ENCODE measurements at places on chromosomes 4 and X.

GRCh38 chr4:8296491-8296890, 26.9 kb downstream of the HTRA3 start:
- DNase-seq = no peak

DNA sequence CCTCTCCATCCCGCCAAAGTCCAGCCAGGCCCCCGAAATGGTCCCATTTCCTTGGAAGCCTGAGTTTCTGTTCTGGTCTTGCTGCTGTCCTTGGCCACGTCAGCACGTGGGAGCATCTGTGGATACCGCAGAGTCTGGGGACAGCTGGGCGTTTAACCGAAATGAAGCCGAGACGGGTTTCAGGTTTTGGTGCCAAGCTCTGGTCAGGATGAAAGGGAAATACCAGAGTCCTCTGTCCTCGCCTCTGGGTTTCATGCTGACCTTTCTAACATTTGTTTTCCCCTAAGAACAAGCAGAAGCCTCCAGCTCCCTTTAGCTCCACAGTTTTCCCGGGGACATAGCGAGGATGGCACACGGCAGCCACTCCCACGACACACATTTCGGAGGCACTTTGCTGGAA, 19.7 kb downstream of the SHOX start:
- DNase-seq = no peak

GRCh38 chr4:89868999-89869589, 25.6 kb upstream of the MMRN1 start:
- DNase-seq = no peak

- no peak for DNase-seq
Measured at GRCh38 chr4:94897023-94897422, 139.3 kb downstream of the BMPR1B start.

DNA sequence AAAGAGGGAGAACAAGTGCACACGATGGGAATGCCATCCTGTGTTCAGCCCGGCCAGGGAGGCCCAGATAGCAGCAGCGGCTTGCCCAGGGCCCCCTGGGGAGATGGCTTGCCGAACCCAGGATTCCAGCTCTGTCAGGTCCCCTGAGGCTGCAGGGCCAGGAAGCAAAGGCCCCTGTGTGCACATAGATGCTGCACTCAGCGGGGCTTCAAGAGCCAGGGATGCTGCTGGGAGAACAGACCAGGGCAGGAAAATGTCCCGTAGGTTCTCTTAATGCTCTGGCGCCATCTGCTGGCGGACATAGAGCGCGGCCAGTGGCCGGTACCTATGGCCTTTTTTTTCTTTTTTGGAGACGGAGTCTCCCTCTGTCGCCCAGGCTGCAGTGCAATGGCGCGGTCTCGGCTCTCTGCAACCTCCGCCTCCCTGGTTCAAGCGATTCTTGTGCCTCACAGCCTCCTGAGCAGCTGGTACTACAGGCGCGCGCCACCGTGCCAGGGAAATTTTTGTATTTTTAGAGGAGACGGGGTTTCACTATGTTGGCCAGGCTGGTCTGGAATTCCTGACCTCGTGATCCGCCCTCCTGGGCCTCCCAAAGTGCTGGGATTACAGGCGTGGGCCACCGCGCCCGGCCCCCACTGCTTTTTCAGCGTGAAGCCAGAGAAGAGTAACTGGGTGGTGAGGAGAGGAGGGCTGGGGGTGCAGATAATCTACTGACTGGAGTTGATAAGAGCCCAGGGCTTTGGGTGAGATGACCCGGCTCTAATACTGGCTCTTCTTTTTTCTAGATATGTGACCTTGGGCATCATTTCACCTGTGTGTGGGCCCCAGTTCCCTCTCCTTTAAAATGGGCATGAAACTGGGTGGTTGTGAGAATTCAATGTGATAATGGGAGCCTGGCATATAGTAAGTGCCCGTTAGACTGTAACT, 22.5 kb downstream of the MED28 start:
- DNase-seq = peak; percentile 59

DNA sequence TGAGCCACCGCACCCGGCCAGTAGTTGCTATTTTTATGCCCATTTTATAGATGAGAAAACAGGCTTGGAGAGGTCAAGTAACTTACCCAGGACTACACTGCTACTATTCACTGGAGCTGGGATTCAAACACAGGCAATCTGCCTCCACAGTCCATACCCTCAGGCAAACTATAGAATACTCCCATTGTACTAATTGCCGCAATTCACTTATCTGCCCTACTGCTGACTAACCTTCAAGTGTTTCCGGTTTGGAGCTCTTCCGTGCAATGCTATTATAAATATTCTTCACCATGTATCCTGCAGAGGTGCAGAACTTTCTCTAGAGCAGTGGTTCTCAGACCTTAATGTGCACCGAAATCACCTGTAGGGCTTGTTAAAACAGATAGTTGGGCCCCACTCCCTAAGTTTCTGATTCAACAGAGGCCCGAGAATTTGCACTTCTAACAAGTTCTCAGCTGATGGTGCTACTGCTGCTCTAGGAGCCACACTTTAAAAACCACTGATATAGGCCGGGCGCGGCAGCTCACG, 1.9 kb upstream of the G3BP2 start:
- DNase-seq = no peak

DNA sequence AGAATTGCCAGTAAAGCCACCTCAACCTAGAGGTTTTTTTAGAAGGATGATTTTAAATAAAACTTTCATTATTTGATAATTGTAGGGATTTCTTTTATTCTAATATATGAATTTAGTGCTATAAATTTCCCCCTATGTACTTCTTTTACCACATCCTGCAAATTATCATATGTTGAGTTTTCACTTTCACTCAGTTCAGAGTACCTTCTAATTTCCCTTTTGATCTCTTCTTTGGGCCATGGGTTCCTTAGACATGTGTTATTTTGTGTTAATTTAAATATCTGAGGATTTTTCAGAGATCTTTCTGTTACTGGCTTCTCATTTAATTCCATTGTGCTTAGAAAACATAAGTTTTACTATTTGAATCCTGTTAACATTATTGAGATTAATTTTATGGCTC, 6.1 kb downstream of the BEX2 start:
- DNase-seq = no peak

DNA sequence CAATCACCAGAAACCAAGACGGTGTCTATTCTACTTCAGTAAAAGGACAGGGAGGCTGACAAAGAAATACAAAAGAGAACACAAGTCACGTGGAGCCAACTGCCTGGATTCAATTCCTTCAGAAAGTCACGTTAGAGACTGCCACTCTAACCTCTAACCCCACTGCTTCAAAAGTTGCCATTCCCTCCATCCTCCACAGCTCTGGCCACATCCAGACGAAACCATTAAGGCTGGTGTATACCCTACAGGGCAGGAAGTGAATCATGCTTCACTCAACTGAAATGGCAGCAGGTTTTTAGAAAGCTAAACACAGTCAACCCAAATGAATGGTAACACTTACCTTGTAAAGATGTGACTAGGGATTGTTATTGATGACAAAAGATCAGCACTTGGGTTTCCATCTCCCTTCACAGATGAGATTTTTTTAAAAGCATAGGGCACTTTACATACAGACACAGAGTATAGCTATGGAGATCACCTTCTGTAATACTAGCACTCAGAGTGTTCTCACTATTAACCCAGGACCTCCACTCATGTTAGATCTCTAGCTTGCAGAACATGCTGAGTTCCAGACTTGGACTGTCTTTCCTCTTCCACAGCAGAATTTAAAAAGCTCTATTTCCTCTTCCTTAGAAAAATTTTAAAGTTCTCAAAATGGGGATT, 37.4 kb downstream of the MAML3 start:
- peak; percentile 42 for DNase-seq

- DNase-seq = peak; percentile 55
Measured at GRCh38 chr4:168868044-168868781, 141.8 kb downstream of the CBR4 start.

DNA sequence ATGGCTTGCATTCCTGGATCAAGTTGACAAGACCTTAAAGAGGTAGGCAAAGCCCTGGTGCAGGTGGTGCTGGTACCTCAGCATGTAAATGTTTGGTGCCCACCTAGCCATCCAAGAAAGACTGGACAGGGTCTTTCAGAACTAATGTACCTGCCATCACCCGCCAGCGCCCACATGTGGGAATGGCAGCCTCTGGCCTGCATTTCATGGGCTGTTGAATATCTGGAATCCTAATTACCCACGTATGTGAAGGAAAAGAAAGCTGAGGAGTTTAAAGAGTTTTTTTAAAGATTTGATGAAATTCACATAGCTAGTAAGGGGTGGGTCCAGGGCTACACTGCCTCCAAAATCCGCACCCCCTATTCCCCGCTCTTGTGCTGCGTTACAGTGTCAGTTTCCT, 8.6 kb upstream of the CCDC149 start:
- DNase-seq = no peak

DNA sequence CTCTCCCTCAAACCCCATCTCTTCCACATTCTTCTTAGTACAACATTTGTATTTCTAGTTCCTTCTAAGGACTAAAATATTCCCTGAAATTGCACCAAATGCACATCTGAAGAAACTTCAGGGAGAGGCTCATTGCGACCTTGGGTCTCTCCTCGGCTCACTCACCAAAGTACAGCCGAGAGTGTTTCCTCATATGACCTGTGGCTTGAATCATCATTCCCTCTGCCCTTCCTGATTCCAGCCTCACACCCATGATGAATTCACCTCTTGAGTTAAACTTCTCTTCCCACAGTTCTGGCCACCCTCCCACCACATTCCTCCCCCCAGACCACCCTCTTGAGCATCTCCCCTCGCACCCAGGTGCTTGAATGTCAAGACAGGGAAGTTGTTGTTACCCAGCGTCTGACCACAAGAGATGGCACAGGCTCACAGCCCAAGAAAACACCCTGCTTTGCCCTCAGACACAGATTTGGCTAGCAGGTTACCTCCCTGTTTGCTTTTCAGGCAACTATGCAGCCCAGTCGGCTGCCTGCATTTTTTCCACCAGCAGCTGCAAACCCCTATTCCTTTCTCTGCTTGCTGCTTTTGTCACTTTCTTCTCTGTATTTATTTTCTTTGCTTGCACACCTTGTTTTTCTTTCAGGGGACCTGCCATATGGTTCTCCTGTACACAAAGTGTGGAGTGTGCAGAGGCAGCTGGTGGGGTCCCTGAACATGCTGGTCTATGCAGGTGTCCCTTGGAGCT, 214.8 kb downstream of the SPATA18 start:
- DNase-seq = no peak

GRCh38 chr4:572594-572993, 3.5 kb downstream of the TMEM271 start:
- no peak for DNase-seq

GRCh38 chrX:110836451-110836850, 40.8 kb upstream of the CHRDL1 start:
- no peak for DNase-seq

DNA sequence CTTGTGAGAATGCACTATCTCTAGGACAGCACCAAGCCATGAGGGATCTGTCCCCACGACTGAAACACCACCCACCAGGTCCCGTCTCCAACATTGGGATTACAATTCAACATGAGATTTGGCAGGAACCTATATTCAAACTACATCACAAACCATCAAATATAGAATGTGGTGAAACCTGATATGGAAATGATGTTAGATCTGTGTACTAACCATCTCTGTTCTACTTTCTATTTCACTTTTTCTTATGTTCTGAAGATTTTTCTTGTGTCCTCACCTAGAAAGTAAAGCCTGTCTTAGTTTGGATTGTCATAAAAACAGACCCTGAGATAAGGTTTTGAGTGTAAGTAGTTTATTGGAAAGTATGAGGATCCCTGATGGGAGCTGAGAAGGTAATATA, 37.8 kb upstream of the TACR3 start:
- no peak for DNase-seq

DNA sequence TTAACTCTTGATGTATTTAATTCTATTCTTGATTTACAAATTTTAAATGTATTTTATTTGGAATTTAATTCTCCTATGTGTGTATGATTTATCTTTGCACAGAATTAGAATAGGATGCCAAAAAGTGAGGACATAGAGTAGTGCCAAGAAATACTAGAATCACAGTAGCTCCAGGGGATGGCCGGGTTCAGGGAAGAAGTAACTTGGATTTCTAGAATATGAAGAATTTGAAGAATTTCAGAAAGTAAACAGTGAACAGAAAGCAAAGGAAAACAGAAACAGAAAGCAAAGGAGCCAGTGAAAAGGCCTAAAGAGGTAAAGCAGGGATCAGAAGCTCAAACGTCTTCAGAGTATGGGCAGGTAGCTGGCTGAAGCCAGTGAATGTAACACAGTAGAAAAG, 1187.6 kb downstream of the RPA4 start:
- DNase-seq = peak; percentile 4

DNA sequence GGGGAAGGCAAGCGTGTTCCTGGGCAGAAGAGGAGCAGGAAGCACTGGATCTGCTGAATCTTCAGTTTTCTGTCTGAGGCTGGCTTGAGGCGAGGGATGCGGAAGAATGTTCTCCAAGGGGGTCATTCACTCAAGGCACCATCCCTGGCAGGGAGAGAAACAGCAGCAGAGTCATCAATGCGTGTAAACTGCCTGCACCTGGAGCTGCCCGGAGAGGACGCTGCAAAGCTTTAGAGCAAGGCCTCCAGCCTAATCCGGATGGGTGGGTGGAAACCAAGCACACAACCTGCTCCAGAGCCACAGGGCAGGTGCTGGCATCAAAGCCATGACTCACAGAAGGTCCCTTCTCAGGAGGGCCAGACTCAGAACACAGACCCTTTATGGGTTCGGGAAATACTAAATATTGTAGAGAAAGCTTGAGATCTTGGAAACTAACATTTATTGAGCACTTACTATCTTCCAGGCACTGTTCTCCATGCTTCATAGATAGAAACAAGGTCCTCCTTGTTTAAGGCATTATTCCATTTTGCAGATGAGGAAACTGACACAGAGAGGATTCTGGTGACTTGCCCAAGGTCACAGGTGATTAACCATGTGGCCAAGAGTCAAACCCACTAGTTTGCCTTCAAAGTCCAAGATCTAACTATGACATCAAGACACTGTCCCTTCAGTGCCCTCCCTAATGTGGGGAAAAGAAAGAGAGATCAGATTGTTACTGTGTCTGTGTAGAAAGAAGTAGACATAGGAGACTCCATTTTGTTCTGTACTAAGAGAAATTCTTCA, 7.7 kb downstream of the PROM1 start:
- DNase-seq = no peak

DNA sequence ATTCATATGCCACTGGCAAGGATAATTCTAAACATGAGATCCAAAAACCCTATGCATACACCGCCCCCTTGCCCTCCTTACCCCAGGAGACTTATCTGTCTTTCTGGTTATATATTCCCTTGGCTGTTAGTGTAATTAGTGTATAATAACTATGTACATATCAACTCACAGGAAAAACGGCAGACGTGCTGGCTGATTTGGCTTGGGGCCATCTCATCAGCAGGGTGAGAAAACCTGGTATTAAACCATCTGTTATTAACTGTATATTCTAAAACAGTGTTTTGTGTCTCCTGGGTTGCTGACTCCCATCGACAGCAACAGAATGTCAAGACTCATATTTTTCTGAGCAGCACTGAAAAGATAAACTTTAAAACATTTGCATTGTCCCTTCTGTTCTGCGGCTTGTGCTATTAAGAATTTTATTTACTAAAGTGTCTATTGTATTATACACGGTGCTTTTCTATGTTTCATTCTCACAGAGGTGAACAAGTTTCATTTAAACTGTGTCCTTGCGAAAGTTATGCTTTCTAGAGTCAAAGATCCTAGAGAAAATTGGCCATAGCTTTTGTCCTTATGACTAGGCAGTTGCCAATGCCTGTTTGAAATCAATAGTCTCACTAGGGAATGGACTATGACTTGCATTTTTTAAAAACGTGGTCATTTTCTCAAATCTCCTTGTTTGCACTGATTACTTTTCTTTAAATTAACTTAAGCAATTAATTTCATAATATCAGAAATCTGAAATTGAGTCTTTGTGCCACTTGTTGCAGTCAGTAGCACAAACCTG, 211.5 kb upstream of the MID1 start:
- no peak for DNase-seq
